Stimulated activated CD4-positive, alpha-beta T cell treated with anti-CD3 and anti-CD28 coated beads, Interleukin-1b, Interleukin-23, amount 100 ng/mL, for 48 hours (primary cell): ENCODE measurements at places on chromosomes 5 and 9.

GRCh38 chr9:3517377-3518048 is 8.3 kb downstream of the RFX3 start:
- DNase-seq: no peak

GRCh38 chr5:32589416-32589815 is 4.1 kb downstream of the SUB1 start:
- no peak for DNase-seq

GRCh38 chr5:107954254-107954653 is 283.5 kb upstream of the EFNA5 start:
- no peak for DNase-seq

DNA sequence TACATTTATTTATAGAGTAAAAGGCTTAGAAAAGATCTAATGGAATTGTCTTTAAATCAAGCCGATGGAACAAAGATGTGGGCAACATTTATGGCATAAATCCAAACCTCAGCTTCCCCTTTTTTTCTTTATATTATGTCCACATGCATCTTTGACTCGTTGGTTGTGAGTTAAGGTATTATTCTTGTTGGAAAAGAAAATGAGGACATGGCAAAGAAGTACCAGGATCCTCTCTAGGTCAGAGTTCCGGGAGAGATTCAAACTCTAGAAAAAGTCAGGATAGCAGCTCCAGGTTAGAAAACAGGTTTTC is 508 bp upstream of the NME5 start:
- no peak for DNase-seq

- DNase-seq: no peak
Observed at GRCh38 chr9:107660976-107661375, 171.4 kb upstream of the KLF4 start.

DNA sequence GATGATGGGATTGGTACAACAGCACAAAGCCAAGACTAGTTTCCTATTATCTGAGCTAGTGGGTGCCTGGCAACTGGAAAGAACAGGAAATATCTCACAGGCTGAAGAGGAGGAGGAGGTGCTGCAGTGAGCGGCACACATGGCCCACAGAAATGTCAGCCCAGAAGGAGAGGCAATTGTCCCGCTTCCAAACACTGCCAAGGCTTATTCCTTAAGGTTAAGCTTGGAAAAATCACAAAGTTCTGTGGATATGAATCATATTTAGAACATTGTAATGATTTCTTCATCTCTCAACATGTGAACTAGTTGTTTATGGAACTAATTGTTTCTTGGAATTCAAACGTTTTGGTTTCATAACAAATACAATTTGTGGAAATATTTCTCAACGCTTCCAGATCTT is 1019.5 kb upstream of the SEMA6A start:
- no peak for DNase-seq

GRCh38 chr9:1051584-1052275 is 1.6 kb downstream of the DMRT2 start:
- peak; percentile 43 for DNase-seq

DNA sequence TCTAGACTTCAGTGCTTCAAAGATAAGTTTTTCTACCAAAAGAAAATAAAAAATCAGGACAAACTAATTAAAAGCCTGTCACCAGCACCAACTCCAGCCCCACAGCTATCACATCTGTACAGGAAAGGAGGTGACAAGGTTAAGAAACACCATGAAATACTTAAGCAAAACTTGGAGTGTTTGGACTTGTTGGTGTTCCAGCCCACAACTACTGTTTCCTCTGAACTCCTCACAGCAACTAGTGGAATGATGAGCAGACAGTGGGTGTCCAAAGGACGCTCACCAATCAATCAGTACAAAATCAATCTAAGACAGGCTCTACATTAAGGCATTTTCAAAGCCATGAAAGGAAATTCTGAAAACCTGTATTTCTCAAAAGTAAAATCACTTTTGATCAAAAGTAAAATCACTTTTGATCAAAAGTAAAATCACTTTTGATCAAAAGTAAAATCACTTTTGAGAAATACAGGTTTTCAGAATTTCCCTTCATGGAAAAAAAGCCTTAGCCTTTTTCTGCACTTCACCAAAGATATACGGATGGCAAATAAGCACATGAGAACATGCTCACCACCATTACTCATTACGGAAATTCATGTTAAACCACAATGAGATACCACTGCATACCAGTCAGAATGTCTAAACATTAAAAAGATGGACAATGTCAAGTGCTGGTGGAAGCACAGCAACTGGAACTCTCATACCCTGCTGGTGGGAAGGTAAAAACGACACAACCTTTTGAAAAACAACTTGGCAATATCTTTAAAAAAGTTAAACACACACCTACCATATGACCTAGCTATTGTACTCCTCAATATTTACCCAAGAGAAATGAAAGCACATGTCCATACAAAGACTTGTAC is 79.7 kb downstream of the MED27 start:
- DNase-seq: no peak

- DNase-seq: no peak
Observed at GRCh38 chr9:129551393-129551973, 69.4 kb downstream of the C9orf50 start.

- no peak for DNase-seq
Observed at GRCh38 chr5:77518304-77518703, 26.2 kb upstream of the WDR41 start.

DNA sequence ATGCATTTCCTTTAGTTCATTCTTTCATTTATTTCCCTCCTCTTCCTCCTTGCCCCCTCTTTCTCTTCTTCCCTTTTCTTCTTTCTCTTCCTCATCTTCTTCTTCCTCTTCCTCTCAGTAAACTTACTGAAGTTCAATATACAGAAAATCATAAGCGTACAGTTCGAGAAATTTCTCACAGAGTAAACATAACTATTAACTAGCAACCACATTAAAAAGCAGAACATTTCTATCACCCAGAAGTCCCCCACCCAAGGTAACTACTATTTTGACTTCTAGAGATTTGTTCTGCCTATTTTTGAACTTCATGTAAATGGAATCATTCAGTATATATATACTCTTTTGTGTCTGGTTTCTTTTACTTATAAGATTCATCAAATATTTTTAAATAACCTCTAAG is 48.2 kb downstream of the TNFAIP8 start:
- DNase-seq: no peak

GRCh38 chr5:122599000-122599399 is 175.9 kb upstream of the SNX2 start:
- DNase-seq: no peak

DNA sequence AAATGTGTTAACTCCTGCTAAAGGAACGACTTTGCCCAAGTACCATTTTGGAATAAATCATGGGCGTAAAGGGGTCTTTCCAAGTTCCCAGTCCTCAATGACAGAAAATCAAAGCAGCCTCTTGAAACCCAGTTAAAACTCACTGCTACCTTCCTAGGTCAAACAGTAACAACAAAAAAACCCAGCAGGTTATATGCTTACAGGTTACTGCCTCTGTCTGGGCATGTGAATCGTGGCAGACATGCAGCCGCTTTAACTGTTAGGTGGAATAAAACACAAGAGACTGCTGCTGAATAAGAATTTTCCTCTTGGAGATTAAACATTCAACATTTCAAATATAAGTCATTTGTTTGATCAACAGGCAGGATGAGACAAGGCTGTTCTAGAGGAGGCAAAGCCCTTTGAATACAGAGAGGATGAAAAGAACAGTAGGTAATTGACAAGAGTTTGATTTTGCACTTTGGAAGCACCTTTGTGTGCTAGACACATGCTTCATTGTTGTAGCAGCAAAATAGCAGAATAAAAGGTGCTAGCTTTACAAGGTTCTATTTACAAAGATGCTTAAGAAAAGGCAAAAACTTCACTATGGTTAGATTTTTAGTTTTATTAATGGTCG is 319.4 kb downstream of the NDUFS4 start:
- DNase-seq: no peak

DNA sequence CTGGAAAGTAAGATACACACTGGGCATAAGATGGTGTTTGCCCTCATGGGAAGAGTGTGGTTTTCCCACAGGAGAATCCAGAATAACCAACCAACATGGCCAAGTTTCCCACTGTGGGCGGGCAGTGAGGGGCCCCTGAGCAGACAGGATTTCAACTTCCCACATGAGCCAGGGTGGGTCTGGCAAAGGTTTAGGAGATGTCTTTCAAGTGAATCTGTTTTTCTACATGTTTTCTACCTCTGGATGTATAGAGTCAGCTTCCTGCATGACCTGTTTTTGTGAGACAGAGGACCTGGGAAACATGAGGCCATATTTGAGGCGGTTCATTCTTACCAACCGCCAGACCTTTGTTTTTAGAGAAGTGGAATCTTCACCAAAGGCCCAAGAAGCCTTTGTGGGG is 100.5 kb downstream of the TLE4 start:
- no peak for DNase-seq

- DNase-seq: no peak
Observed at GRCh38 chr9:98255061-98255577, 330 bp downstream of the TBC1D2 start.

DNA sequence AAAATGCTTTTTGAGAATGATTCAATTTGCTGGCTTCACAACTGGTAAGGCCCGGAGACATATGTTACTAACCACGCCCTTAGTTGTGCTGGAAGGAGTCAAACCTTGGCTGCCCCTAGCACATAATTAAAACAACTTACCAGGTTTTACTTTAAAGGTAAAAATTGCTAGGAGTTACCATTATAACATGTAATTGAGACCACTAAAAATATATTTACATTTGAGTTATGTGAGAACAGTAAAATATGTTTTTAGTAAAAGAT is 435.6 kb upstream of the CDH9 start:
- DNase-seq: no peak
